ENCODE measurements at places on chromosomes 12 and 14.

- no peak for DNase-seq
Observed at GRCh38 chr12:115946867-115947695, 330.4 kb downstream of the MED13L start.

DNA sequence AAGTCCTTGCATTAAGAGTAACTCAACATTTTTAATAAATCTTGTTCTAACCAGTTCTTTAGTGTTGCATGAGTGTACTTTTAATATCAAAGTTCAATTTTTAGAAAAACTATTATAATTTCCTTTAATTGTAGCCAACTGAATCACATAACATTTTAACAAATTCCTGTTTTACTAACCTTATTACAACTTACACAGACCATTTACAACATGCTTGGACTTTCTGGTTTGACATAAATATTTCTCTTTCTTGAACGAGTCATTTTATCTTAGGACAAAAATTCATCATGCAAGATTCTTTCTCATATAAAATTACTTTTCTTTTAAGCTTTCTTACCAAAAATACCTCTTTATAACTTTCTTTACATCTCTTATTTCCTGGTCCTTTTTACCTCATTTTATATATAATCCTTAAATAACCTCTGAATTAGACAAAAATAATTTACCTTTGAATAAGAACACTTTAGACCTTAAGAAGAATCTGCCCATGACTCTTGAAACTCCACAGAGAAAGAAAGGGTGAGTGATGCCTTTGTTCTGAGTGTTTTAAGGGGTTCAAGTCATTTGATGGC lies 3.9 kb downstream of the SLCO1A2 start:
- DNase-seq: no peak

DNA sequence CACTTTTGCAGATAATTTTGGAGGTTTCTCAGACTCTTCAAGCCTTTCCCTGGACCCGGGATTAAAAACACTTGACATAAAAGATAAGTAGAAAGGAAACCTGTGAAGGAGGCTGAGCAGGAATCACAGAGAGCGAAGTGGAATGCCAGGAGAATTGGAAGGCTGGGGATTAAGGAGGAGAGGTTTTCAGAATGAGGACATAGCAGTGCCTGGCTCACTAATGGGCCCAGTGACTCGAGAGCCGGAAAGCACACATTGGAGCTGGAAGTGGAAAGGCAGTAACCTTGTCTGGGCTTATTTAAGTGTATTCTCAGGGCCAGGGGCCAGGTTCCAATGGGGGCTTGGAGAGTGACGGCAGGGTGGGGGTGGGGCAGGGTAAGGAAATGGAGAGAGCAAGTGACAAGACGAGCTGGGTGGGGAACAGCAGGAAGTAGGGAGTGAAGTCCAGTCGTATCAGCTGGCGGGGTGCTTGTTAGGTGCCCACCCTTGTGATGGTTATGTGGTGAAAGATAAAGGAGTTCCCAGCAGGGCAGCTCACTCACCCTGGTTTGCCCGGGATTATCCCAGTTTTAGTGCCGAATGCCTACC lies 13.1 kb downstream of the EVL start:
- DNase-seq: no peak

DNA sequence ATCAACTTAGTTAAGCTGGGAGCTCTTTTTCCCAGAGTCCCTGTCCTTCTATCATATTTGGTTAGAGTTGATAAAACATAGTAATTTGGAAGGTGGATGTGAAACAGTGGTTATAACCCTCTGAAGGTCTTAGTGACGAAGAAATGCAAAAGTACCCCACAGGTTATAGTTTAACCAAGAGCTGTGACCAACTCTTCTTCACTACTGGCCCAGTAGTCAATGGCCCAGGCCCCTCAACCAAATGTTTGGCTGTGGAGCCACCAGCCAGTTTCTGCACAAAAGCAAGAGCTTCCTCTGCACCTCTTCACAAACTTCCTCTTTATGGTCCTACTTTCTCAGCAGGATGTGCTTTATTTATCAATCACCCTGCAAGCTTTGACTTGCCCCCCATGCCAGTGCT lies 132.6 kb downstream of the BMP4 start:
- no peak for DNase-seq

DNA sequence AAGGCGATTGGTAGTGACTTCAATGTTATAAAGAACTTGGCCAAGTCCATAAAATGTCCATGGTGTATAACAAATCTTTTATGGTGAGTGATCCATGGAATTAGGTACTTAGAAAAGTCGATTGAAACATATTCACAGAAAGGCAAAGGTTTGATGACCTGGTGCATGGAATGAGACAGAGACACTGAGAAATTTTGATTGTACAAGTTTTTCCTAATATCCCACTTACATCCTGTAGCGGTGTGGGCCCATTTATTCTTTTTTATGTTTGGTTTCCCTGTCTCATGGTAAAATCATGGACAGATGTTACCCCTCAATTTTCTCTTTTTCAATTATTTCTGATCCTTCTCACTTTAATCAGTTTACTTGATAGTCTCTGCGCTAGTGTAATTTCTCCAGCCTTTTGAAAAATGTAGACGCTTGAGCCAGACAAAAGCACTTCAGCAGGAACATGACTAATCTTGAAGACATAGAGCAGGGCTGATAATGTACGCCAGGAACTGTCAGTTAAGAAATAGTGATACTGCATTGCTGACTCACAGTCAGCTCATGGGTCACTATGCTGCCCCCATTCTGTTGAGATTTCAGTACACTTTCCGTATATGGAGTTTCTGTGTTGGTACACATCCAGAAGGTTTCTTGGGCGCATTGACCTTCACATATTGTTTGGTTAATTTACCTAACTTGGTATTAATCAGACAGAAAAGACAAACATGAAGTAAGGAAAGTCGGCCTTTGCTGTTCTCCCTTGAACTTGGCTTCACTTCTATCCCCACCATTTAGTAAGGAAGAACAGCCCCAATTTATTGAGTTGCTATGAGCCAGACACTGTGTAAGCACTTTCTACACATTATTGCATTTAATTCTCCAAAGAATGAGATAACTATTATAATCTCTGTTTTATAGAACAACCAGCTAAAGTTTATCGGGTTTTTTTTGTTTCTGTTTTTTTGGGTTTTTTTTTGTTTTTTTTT lies 841.7 kb downstream of the DIO2 start:
- DNase-seq: no peak

- DNase-seq: peak; percentile 57
Observed at GRCh38 chr12:46214668-46215436, 54.0 kb downstream of the SLC38A1 start.

GRCh38 chr12:30862486-30862885 lies 64.1 kb upstream of the TSPAN11 start:
- no peak for DNase-seq

Data from stimulated activated CD8-positive, alpha-beta memory T cell treated with anti-CD3 and anti-CD28 coated beads, Interleukin-4, amount 100 ng/mL, for 1 hour (primary cell).